ENCODE measurements at places on chromosomes 6 and 20.

GRCh38 chr20:53960579-53961272 lies 109.7 kb downstream of the BCAS1 start:
- no peak overlapping the region for H3K27ac ChIP-seq
- DNase-seq, result no peak
- H3K4me1 ChIP-seq, result peaks cover 16% of the 10 kb centered on the region
- no peaks in the 10 kb centered on the region for H3K36me3 ChIP-seq

DNA sequence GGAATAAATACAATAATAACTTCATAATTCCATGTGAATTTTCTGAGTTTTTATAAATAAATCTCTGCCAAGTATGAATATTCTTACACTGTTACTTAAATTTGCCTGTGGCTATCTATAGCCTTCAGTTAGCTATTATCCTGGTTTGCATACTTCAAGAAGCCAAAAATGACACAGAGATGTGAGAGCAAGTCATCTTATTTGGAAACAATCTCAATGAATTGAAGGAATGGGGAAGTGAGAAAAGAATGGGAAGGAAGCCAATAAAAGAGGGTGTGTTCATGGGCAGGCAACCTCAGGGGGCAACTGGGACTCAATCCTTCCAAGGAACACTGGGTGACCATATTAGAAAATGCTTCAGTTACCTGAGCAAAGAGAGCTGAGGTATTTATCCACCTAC lies 9.9 kb downstream of the HAO1 start:
- H3K4me3 ChIP-seq, result no peak overlapping the region
- H3K36me3 ChIP-seq, result no peaks in the 10 kb centered on the region
- no peaks in the 10 kb centered on the region for H3K27me3 ChIP-seq
- H3K4me1 ChIP-seq, result no peaks in the 10 kb centered on the region

- no peak for DNase-seq
- H3K27me3 ChIP-seq, result no peaks in the 10 kb centered on the region
- H3K4me1 ChIP-seq, result no peaks in the 10 kb centered on the region
- no peak overlapping the region for H3K27ac ChIP-seq
Measured at GRCh38 chr6:109626311-109626710, 64.7 kb downstream of the AK9 start.

GRCh38 chr6:163860287-163861081 lies 446.0 kb downstream of the QKI start:
- no peak overlapping the region for H3K27ac ChIP-seq
- H3K27me3 ChIP-seq, result no peaks in the 10 kb centered on the region
- DNase-seq, result no peak
- H3K4me3 ChIP-seq, result no peak overlapping the region
- no peaks in the 10 kb centered on the region for H3K36me3 ChIP-seq
- no peaks in the 10 kb centered on the region for H3K4me1 ChIP-seq

- H3K27me3 ChIP-seq, result no peaks in the 10 kb centered on the region
- H3K36me3 ChIP-seq, result no peaks in the 10 kb centered on the region
Measured at GRCh38 chr6:136477548-136477947, 72.7 kb downstream of the MAP7 start.

- H3K4me1 ChIP-seq, result no peaks in the 10 kb centered on the region
- no peak for DNase-seq
- no peaks in the 10 kb centered on the region for H3K36me3 ChIP-seq
Measured at GRCh38 chr6:130200020-130200419, 22.7 kb downstream of the SAMD3 start.

All from vagina (tissue), 2 donors.